ENCODE measurements at places on chromosomes 2 and 18.

DNA sequence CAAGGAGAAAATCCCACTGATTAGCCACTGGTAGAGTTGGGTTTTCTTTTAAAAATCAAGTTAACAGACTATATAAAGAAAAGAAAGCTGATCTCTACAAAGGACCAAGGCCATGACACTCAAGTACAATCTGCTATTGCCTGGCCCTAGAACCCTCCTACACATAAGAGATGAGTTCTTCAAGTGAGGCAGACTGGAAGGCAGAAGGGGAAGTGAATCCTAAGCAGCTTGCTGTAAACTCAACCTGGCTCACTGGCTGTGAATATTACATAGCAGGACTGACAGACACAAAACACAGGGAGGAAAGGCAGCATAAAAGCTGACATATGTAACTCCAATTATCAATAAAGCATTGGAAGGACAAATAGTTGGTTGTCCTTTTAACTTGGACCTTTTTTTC lies 65.4 kb downstream of the TRIP12 start:
- DNase-seq = no peak

GRCh38 chr2:236527159-236527630 lies 42.4 kb upstream of the ACKR3 start:
- no peak for DNase-seq

DNA sequence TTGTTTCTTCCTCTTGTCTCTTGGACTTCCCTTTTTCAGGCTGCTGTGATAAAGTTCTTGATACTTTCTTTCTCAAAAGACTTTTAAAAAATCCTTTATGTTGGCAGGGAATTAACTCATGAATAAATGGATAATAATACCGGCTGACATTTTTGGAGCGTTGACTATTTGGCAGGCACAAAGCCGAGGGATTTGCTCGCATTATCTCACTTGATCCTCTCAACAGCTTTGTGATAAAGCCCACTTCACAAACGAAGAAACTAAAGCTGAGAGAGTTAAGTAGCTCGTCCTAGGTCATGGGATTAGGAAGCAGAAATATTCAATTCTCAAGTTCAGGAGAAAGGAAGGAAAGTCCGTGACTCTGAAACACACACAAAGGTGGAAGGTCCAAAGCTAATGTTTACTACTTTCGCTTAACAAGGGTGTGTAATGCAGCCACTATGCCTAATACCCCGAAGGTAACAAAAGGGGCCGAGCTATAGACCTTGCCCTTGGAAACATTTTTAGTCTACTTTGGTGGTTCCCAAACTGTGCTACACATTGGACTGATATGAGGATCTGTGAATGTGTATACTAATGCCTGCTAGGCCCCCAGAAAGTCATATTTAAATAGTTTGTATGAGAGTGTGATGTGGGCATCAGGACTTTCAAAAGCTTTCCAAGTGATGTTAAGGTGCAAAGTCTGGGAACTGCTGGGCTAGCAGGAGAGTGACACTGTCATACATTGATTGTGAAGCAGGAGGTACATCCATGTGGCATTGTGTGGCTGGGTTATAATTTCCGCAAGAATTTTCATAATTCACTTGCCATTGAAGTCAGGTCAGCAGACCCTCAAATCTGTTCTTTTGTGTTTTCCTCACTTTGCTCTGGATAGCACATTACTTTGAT lies 508.4 kb downstream of the PLCL1 start:
- no peak for DNase-seq

DNA sequence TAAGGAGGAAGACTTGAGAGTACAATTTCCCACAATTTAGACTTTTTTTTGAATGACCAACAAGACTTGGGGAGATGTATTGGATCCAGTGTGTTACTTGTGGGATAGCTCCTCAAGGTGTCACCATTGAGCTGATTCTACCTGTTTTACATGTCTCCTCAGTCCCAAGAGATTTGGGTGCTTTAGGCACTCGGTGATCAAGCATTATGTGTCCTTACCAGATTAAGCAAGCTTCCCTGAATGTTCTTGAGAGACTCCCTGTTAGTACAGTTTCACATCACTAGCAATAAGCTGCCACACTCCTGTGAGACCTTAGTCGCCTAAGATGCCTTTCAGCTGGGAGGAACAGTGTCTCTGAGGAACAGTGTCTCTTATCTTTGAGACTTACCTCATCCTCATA lies 384.3 kb upstream of the SYT4 start:
- DNase-seq = no peak

DNA sequence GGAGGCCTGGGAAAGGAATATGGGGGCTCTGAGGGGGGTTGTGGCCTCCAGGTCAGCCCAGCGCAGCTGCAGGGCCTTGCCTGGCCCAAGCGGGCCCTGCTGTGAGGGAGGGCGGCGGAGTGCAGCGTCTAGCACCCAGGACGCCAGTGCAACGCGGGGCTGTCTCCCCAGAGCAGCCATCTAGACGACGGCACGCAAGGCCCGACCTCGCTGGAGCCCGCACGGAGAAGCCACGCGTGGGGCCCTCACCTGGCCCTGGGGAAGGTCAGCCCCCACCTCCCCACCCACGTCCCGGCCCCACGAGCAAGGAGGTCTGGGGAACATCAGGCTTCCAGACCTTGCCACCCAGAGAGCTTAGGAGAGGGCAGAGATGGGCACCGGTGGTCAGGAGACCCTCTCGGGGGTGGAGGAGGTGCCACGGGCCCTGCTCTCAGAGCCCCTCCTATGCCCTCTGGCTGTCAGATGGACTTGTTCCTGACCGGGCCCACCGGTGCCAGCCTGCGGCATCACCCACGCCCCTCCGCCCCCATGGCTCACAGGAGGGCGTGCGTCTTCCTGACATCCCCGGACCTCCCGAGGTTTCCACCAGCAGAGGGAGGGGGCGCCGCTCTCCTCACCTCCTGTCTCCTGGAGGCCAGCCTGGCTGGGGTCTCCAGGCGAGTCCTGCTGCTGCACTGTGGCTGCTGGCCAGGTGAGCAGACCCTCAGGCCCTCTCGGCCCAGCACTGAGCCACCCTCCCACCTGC lies 17.0 kb downstream of the GPR35 start:
- DNase-seq = no peak

GRCh38 chr2:2573658-2574293 lies 242.7 kb upstream of the MYT1L start:
- DNase-seq = no peak

Data from central memory CD4-positive, alpha-beta T cell (primary cell).